CD4-positive, alpha-beta T cell treated with Interleukin-21 for 1 hour (primary cell): ENCODE measurements at places on chromosomes 11 and 22.

DNA sequence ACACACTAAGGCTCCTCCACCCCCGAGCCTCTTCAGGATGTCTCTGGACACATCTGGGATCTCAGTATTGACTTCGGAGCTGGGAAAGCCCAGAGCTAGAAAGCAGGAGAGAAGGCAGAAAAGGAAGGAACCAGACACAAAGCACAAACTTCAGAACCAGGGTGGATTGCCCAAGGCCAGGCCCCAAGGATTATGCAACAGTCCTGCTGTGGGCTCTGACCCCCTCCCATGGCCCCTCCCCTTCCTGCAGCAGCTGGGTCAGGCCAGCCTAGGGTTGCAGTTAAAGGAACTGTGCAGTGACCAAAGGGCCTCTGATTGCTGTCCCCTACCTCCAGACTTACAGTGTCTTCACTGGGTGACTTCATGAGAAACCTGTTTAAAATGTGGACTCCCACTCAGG is 5.3 kb downstream of the KCNE3 start:
- peak; percentile 10 for DNase-seq

GRCh38 chr22:36942556-36942955 is 29.1 kb downstream of the CSF2RB start:
- DNase-seq, result no peak

DNA sequence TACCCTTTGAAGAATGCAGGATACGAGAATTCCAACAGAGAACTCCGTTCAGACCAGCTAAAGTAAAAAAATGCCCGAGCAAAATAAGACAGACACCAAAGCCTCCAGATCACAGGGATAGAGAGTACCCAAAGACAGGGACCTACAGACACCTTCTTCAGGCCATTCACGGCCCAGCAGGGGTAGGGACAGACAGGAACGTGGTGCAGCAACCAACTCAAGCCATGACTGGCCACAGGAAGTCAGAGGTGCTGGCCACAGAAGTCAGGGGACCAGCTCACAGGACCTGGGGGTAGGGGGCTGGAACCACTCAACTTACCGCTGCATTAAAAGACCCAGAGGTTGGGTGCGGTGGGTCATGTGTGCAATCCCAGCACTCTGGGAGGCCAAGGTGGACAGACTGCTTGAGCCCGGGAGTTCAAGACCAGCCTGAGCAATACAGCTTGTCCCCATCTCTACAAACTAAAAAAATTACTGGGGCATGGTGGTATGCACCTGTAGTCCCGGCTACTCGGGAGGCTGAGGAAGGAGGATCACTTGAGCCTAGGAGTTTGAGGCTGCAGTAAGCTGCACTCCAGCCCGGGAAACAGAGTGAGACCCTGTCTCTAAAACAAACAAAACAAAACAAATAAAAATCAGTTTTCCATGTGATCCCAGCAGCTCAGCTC is 39.9 kb upstream of the COMT start:
- DNase-seq, result no peak

GRCh38 chr22:24162436-24162835 is 18.9 kb upstream of the SUSD2 start:
- no peak for DNase-seq

- no peak for DNase-seq
These were observed 257.2 kb downstream of the ST3GAL4 start for GRCh38 chr11:126612671-126613070.

DNA sequence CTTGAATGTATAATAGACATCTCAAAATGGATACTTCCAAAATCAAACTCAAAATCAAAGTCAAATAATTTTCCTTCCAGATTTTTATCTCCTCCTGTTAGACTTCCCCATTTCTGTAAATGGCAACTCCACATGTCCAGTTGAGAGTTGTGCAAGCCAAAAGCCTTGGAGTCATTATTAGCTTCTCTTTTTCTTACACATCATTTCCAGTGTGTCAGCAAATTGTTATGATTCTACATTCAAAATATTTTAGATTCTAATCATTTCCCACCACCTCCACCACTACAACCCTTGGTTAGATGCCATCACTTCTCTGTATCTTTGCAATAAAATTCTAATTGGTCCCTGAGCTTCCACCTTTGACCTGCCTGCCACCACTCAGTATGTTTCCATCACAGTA is 155.7 kb downstream of the CNTN5 start:
- DNase-seq, result no peak

DNA sequence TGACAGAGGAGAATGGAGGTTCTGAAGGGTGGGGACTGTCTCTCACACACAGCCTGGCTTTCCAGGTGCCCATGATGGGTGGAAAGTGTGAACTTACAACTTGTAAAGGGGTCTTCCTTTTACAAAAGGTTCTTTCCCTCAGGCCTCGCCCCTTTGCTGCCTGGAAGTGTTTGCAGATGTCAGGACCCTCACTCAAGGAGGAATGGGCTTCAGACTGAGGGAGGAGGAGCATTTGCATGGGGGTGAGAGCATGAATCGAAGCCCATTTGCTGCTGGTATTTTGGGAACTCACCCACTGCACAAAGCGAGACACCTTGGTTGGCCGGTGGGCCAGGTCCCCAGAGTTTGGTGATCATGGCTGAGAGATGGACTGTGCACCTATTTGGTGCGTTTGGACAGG is 25.1 kb downstream of the MPPED1 start:
- DNase-seq, result no peak

GRCh38 chr11:85748455-85748891 is 62.5 kb downstream of the SYTL2 start:
- no peak for DNase-seq

DNA sequence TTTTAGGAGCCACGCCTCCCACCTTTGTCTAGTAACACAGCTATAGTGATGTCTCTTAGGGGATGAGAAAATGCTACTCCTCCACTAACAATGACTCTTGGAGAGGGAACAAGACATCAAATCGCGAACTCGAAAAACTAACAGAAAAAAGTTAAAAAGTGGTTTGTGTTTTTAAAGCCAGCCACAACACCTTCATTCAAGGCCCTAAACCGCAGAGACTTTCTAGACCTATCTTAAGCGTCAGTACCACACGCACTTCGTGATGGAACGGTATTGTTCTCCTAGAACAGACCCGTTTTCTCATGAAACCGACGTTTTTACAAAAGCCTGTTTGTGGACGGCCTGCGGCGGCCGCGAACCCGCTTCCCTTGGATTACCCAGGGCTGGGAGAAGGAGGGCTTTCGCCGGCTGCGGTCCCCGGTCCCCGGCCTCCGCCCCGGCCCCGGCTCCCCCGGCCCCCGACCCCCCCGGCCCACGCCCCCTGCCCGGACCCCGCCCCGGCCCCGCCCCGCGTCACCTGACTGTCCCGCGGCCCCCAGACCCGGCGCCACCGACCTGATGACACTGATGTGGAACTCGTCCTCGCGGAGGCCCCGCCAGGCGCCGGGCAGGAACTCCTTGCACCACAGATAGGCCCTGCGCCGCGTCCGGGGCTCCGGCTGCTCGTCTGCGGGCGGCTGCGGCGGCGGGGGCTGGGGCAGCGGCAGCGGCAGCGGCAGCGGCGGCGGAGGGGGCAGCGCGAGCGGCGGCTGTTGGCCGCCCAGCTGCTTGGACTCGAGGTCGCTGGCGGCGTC is 718 bp downstream of the CHKA start:
- peak; percentile 46 for DNase-seq

GRCh38 chr22:40182231-40182835 is 4.6 kb downstream of the TNRC6B start:
- DNase-seq, result no peak

DNA sequence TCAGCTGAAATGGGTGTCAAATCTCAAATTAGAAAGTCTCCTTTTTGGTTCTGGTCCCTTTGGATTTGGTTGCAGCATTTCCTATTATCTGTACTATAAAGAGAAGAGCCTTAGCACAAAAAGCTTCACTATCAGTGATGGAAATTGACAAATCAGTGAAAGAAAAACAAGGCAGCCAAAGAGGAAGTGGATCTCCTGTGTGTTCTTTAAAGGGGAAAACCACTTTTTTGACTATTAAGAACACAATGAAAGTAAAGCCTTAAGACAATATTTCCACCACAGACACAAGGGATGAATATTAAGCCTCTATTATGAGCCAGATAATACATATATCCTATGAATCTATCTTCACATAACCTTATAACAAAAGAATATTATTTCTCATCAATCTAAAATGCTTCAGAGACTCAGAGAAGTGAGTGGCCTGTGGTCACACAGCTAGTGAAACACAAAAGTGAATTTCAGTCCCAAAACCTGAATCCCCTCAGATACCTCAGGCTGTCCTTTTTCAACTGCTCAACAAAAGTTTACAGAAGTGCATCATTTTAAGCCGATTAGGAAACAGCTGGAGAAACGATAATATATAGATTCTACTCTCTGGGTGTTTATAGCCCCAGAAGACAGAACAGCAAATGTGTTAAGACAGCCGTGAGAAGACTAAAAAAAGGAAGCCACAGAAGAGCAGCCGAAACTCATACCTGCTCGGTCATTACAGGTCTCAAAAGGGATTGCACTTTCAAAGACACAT is 24.4 kb upstream of the FSHB start:
- no peak for DNase-seq

- no peak for DNase-seq
These were observed 34.3 kb downstream of the GDPD5 start for GRCh38 chr11:75491465-75491864.

- DNase-seq, result no peak
These were observed 472.9 kb downstream of the SOX6 start for GRCh38 chr11:15883455-15883920.

- no peak for DNase-seq
These were observed 467.0 kb downstream of the LUZP2 start for GRCh38 chr11:24963852-24964251.

DNA sequence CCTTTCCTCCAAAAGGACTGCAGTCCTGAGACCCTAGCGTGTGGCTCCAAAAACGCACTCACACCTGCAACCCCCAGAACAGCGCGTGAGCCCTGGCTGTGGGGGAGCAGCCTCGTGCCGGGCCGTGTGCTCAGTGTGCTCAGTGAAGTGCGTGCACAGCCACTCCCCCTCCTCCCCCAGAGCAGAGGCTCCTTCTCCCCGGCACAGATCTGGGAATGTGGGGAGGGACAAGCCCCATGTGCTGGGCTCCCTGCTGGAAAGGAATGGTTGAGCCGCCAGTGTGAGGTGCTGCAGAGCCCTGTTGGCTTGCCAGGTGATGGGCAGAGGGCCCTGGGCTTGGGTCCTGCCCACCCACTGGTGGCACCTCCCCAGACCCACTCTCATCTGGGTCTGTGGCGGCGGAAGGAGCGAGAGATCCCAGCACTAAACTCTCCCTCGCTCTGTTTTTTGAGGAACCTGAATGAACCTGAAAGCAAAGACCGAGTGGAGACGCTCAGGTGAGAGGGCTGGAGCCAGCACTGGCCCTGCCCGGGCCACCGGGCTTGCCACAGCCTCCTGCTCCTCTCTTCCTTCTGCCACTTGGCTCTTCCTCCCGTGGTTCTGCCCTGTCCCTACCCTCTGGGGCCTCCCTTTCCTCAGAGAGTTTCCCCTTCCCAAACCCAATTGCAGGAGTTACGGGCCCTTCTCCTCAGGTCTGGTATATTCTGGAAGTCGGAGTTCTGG is 9.0 kb downstream of the RCOR2 start:
- no peak for DNase-seq

GRCh38 chr11:62560566-62561103 is 13.1 kb downstream of the EEF1G start:
- DNase-seq, result peak; percentile 86

DNA sequence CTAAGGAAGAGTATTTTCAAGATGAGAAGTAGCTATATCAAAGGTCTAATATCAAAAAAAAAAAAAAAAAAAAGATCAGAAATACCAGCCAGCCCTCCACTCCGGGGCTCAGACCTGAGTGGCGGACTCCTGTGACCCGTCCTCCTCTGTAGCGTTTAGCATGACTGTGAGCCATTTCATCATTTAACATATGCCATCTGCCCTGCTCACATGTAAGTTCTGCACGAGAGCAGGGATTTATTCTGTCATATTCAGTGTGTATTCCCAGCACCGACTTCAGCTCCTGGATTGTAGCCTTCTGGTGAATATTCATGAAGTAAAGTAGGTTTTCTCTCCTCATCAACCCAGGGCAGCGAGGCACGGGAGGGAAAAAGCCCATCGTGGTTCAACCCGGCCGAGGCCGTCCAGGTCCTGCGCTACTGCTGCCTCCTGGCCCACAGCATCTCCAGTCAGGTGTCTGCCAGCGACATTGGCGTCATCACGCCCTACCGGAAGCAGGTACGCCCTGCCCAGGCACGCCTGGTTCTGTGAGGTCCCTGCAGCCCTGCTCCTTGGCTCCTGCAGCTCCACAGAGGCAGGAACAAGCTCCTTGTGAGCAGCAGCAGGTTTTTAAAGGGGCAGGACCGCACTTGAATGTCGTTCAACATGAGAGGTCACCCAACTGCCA is 12.7 kb upstream of the PANX2 start:
- no peak for DNase-seq

DNA sequence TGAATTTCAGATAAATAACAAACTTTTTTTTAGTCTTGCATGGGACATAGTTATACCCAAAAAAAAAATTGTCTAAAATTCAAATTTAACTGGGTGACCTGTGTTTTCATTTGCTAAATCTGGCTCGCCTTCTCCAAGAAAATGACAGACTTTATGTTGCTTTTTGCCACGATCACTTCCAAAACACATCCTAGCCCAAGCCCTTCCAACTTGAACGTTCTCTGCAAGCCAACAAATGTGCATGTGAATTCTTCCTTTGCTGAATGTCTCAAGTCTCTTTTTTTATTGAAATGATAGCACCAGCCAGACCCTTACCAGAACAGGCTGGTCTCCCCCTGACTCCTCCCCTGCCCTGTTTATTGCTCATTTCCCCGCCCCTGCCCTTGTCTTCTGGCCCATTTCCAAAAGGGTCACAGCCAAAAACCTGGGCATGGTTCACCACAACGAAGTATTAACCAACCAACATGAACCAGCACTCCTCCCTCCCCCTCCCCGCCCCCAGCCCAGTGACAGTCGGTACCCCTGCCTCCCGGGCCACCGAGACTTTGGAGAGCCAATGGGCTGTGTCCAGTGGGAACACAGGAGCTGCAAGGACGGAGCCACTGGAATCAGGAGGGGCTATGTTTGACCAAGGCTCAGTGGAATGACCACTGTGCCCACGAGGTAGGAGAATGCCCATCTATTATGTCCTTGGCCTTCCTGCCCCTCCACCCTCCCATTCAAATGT is 63.2 kb downstream of the BTG4 start:
- DNase-seq, result no peak

DNA sequence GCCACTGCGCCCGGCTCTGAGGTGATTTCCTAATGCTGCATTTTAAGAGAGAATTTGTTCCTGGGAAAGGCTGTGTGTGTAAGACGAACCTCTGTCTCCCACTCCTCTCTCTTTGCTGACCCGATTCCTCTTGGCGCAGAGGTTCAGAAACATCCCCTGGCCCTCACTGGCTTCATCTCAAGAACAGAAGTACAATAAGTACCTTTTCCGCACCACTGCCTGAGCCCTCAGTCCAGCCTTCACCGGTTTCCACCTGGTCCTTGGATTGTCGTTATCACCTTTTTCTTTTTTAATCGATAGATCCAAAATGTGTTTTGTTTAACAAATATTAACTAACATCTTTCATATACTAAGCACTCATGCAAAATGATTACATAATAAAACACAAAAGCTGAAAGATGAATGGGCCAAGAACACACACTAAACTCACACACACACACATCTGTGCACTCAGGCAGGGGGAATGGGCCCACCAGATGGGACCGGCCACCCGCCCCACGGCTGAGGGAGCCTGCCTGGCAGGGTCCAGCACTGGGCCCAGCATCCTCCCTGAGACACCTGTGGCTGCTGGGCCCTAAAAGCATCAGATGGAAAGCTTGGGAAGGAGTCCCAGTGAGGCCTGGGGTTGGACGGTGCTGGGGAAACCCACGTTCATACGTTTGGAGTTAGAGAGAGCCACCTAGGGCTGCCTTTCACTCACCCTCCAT is 50.4 kb upstream of the A4GALT start:
- no peak for DNase-seq

- no peak for DNase-seq
These were observed 1.2 kb downstream of the CD3D start for GRCh38 chr11:118341261-118341660.
